Natural killer cell treated with Interleukin-12 subunit alpha and Interleukin-12 subunit beta and Interleukin-15 and Interleukin-18, amount 100 ng/mL, for 72 hours (primary cell): ENCODE measurements at places on chromosomes 12 and 14. TPM values are rescaled to one million over a fixed set of nuclear protein-coding genes. Genes with fewer than 3 reads are reported as not detected.

DNA sequence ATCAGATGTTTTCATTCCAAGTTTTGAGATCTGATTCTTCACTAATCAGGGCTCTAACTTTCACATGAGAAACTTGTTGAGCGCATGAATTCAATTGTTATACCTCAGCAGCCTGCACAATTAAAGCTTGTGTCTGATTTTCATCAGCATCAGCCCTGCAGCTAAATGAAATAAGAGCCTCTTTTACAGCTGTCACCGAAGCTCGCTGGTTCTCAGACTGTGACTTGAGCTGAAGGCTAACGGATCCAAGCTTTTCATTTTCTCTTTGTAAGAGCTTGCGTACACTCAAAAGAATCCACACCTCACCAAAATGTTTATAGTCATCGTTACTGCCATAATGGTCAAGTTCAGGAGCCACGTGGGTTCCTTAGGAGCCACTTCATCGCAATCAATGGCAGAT is 65.5 kb upstream of the BEGAIN start:
- H3K27ac ChIP-seq: no peak overlapping the region
- no peaks in the 10 kb centered on the region for H3K36me3 ChIP-seq
- no peaks in the 10 kb centered on the region for H3K4me1 ChIP-seq
- H3K4me3 ChIP-seq: no peak overlapping the region
- peaks cover 9% of the 10 kb centered on the region for H3K27me3 ChIP-seq
- no peak for DNase-seq

DNA sequence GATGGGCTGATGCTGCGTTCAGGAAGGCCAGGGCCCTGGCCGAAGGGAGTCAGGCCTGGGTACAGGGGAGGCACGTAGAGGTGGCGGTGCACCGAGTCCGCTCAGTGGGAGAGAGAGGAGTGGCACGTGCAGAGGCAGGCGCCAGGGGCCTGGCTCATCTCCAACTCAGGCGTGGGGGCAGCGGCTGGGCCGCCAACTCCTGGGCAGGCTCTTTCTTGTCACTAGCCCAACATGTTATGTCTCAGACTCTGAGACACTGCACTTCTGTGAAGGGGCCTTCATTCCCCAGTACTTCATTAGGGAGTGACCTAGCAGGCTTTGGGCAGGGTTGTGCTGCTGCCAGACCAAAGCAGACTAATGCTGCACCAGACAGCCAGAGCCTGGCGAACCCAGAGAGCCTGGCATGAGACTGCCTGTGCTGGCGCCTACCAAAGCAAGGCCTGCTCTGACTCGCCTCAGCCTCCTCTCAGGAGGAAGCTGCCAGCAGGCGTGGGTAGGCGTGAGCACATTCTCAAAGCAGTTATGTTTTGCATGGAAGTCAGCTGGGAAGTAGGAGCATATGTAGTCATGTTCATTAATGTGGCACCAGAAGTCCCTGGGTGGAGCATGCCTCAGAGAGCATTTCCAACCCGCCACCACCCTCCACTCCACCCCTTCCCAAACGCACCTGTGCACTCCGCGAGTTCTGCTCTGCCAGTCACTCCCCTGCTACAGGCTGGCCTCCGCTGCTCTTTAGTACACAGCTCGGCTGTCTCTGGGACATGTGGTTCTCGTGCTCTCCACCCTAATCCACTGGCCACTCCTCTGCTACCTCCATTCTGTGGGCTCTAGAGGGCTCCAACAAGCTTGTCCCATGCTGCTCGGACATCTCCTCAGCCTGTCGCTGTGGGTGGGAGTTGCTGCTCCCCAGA is 9.7 kb downstream of the CKB start:
- no peak overlapping the region for H3K27ac ChIP-seq
- H3K36me3 ChIP-seq: peaks cover 4% of the 10 kb centered on the region
- no peaks in the 10 kb centered on the region for H3K4me1 ChIP-seq
- DNase-seq: no peak
- H3K27me3 ChIP-seq: no peaks in the 10 kb centered on the region

DNA sequence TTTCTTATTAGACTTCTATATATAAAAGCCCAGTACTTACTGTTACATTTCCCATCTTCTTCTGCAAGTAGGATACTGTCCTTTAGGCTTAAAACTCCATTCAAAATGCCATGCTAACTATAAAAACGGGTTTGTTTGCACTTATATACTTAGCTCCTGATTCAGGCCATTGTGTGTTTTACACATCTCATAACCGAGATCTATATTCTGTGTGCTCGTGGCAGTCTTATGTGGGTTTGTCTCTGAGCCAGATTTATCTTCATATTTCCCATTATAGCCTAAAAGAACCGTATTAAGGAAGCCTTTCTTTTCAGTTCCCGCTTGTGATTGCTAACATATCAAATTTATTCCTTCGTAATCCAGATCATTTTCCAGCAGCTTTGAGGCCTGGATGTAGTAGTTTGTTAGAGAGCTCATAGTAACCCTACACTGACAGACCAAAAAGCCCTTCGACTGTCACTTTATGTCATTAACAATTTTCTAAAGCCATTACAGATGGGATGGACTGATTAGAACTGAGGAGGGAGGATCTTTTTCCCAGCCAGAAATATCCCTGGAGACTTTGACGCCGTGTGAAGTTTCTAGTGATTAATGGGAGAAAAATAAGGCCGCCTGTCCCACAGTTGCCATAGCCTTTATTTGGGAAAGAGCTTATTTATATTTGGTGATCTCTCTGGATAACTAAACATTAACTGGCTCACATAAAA is 508.5 kb downstream of the FOXG1 start:
- H3K4me1 ChIP-seq: no peaks in the 10 kb centered on the region
- no peak overlapping the region for H3K4me3 ChIP-seq
- H3K36me3 ChIP-seq: no peaks in the 10 kb centered on the region
- H3K27me3 ChIP-seq: no peaks in the 10 kb centered on the region
- no peak overlapping the region for H3K27ac ChIP-seq

- H3K4me1 ChIP-seq: no peaks in the 10 kb centered on the region
- peaks cover 4% of the 10 kb centered on the region for H3K36me3 ChIP-seq
- H3K4me3 ChIP-seq: no peak overlapping the region
- no peak overlapping the region for H3K27ac ChIP-seq
- H3K27me3 ChIP-seq: no peaks in the 10 kb centered on the region
These were observed 1106.9 kb downstream of the TMTC2 start for GRCh38 chr12:83793616-83794015.

- no peak for DNase-seq
- peaks cover 21% of the 10 kb centered on the region for H3K4me1 ChIP-seq
- peak overlapping the region; percentile 34 for H3K27ac ChIP-seq
- no peak overlapping the region for H3K4me3 ChIP-seq
- peaks cover 3% of the 10 kb centered on the region for H3K27me3 ChIP-seq
- H3K36me3 ChIP-seq: no peaks in the 10 kb centered on the region
These were observed 746.0 kb downstream of the VRK1 start for GRCh38 chr14:97543221-97543620.

Gene TAS2R31
- 4.8 TPM for total RNA-seq

DNA sequence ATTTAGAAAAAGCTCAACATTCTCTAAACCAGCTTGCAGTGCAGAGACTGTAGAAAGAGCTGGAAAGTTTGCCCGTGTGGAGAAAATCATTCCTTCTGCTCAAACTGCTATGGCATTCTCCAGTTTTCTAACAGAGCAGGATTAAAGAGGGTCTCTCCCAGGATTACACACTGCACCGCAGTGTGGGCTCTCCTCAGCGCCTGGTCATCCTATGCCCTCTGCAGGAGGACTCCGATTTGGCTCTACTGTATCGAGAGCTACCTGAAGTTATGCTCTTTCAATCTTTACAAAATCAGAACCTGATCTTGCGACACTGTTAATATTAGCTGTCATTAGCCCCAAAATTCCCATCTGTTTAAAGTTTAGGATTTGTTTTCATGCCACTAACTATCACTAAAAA is 33.0 kb downstream of the BHLHE41 start:
- H3K27ac ChIP-seq: no peak overlapping the region
- DNase-seq: no peak
- no peak overlapping the region for H3K4me3 ChIP-seq
- no peaks in the 10 kb centered on the region for H3K36me3 ChIP-seq

GRCh38 chr14:90111895-90112534 is 50.2 kb downstream of the KCNK13 start:
- H3K36me3 ChIP-seq: no peaks in the 10 kb centered on the region
- no peaks in the 10 kb centered on the region for H3K4me1 ChIP-seq
- no peak overlapping the region for H3K4me3 ChIP-seq
- DNase-seq: no peak
- H3K27me3 ChIP-seq: peaks cover 17% of the 10 kb centered on the region

Gene IFNG-AS1
- total RNA-seq: 1.8 TPM

- no peak overlapping the region for H3K4me3 ChIP-seq
- no peak for DNase-seq
- no peaks in the 10 kb centered on the region for H3K27me3 ChIP-seq
- H3K4me1 ChIP-seq: peaks cover 6% of the 10 kb centered on the region
- no peaks in the 10 kb centered on the region for H3K36me3 ChIP-seq
These were observed 33.2 kb upstream of the STRN3 start for GRCh38 chr14:31059152-31059924.

GRCh38 chr12:26701604-26702215 is 131.3 kb downstream of the ITPR2 start:
- no peak overlapping the region for H3K27ac ChIP-seq
- no peaks in the 10 kb centered on the region for H3K27me3 ChIP-seq

GRCh38 chr12:57614948-57615500 is 3.8 kb downstream of the ARHGEF25 start:
- no peaks in the 10 kb centered on the region for H3K4me1 ChIP-seq
- no peak overlapping the region for H3K27ac ChIP-seq
- H3K27me3 ChIP-seq: peaks cover 9% of the 10 kb centered on the region
- no peak overlapping the region for H3K4me3 ChIP-seq
- H3K36me3 ChIP-seq: no peaks in the 10 kb centered on the region

Gene KRT3
- not detected for total RNA-seq

- H3K27me3 ChIP-seq: no peaks in the 10 kb centered on the region
- no peaks in the 10 kb centered on the region for H3K36me3 ChIP-seq
- no peak overlapping the region for H3K27ac ChIP-seq
- peaks cover 22% of the 10 kb centered on the region for H3K4me1 ChIP-seq
- no peak overlapping the region for H3K4me3 ChIP-seq
These were observed 29.4 kb downstream of the ITPR2 start for GRCh38 chr12:26803552-26803951.

- no peak overlapping the region for H3K27ac ChIP-seq
- H3K4me1 ChIP-seq: peaks cover 3% of the 10 kb centered on the region
- H3K36me3 ChIP-seq: peaks cover 6% of the 10 kb centered on the region
- H3K4me3 ChIP-seq: no peak overlapping the region
These were observed 175.5 kb downstream of the AEBP2 start for GRCh38 chr12:19614601-19615383.

Gene SLC25A47
- not detected for total RNA-seq

Gene GIT2
- total RNA-seq: 94.2 TPM

GRCh38 chr12:53758081-53758729 is 6.4 kb upstream of the CISTR start:
- H3K27me3 ChIP-seq: peaks cover 32% of the 10 kb centered on the region
- peak overlapping the region; percentile 42 for H3K27ac ChIP-seq
- no peak for DNase-seq
- no peak overlapping the region for H3K4me3 ChIP-seq

DNA sequence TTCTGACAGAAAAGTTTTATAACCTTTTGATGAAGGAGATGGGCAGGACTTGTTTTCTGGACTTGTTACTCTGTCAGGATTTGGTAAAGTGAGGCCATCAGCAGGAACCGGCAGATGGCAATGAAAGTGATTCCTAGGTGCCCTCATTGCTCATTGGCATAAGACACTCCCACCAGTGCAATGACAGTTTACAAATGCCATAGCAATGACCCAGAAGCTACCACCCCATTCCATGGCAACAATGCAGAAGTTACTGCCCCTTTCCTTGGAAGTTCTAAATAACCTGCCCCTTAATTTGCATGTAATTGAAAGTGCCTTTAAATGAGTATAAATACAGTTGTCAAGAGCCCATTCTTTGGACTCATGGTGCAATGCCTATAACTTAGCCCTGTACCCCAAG is 222.6 kb downstream of the CEP128 start:
- H3K4me3 ChIP-seq: no peak overlapping the region
- no peaks in the 10 kb centered on the region for H3K27me3 ChIP-seq

DNA sequence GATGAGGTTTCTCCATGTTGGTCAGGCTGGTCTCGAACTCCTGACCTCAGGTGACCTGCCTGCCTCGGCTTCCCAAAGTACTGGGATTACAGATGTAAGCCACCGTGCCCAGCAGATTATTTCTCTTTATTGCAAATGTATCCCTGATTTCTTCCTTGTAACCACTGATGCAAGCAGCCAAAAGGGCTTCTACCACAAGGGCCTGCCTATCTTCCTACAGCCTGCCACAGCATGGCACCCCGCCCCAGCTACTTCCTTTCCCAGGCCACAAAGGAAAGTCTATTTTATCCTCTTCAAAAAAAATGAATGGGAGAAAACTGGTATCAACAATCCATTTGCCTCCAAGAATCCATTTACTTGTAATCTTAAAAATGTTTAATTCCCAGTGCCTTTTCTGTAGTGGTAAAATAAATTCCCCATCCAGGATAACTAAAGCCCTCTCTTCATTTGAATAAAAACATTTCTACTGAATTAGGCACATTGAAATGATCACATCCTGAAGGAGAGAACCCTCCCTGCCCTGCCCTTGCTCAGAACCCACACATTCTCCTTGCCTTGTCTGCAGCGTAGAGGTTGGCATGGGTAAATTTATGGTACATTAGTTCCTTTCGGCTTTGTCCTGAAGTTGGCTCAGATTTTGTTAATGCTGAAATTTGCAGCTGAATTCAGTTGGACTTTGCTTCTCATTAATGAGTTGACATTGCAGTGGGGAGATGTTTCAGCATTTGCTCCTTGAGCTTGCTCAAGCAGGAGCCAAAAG is 19.2 kb downstream of the GPHB5 start:
- no peak for DNase-seq
- H3K4me1 ChIP-seq: peaks cover 28% of the 10 kb centered on the region
- H3K36me3 ChIP-seq: peaks cover 6% of the 10 kb centered on the region
- no peaks in the 10 kb centered on the region for H3K27me3 ChIP-seq

DNA sequence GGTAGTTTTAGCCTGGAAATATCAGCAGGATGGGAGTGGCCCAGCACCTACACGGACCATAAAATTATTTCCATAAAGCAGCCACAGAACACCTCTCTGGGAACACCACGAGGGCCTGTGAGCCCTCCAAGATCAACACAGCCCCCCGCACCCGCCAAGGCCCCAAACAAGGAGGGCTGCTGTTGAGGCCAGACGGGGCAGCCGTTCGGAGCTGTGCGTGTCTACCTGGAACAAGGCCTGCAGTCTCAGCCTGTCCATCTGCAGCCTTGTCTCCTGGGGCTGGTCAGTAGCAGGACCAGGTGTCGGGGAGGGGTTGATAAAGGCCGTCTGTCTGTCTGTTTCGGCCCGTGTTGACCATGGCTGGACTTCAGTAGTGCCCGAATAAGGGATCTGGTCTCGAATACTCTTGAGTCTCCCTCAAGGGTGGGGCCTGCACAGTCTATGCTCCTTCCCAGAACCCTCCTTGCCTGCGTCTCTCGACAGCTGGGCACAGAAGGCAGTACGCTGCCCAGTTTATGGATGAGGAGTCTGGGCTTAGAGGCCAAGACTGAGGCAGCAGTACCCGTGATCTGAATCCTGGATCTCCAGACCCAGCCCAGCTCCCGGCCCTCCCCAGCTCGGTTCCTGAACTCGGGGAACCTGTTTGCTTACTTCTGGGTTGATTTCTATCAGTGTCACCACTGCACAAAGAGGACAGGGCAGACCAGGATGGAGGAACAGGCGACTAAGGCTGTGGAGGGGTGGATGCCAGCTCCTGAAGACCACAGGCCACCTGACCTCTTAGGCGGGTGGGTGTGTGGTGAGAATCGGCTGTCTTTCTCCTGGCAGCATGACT is 23.1 kb upstream of the DLK1 start:
- H3K4me3 ChIP-seq: no peak overlapping the region
- peaks cover 4% of the 10 kb centered on the region for H3K4me1 ChIP-seq
- H3K36me3 ChIP-seq: no peaks in the 10 kb centered on the region
- no peak for DNase-seq

- peaks cover 64% of the 10 kb centered on the region for H3K4me1 ChIP-seq
- DNase-seq: no peak
- no peaks in the 10 kb centered on the region for H3K27me3 ChIP-seq
These were observed 67.2 kb upstream of the PTGR2 start for GRCh38 chr14:73784181-73784987.
